Activated CD8-positive, alpha-beta memory T cell treated with anti-CD3 and anti-CD28 coated beads for 48 hours (primary cell): ENCODE measurements at places on chromosomes 6 and 20.

GRCh38 chr6:38713812-38714211 lies 1.3 kb upstream of the DNAH8 start:
- DNase-seq: peak; percentile 5

DNA sequence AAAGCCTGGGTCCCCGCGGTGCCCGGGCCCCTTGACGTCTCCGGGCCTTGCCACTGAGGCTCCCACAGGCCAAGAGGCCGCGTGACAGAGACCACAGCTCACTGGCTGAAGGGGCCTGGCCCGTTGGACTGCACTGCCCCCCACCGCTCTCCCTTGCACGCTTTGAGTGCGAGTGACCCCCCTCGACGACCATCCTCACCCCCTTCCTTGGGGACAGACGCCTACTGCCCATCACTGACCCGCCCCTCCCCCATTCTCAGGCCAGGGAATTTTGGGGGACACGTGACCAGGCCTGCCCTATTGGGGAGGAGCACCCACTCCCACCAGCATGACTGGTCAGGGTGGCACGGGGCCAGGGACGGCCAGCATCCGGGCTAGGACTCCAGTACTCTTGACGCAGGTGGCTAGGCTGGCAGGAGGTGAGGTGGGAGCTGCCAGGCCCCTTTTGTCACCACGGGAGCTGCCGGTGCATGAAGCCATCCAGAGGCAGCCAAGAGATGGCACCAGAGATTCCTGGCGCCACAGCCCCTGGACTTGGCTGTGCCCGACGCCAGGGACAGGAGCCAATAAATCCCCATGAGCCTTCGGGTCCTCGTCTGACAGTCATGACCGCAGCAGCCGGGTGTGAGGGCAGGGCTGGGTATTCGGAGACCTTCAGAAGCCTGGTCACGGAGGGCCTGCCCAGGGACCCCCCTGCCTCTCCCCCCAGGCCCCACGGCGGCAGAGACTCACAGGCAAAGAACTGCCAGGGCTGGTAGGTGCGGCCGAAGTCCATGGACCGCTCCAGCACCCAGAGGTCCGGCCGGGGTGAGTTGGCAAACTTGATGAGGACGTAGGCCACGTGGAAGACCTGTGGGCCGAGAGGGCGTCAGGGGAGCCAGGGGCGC lies 14.5 kb downstream of the LAMA5 start:
- DNase-seq: no peak

- no peak for DNase-seq
Measured at GRCh38 chr20:57156011-57156729, 110.3 kb downstream of the BMP7 start.

GRCh38 chr6:43454696-43455530 lies 435 bp downstream of the DLK2 start:
- DNase-seq: no peak

GRCh38 chr20:33812152-33812849 lies 1.2 kb downstream of the CHMP4B start:
- DNase-seq: peak; percentile 20

DNA sequence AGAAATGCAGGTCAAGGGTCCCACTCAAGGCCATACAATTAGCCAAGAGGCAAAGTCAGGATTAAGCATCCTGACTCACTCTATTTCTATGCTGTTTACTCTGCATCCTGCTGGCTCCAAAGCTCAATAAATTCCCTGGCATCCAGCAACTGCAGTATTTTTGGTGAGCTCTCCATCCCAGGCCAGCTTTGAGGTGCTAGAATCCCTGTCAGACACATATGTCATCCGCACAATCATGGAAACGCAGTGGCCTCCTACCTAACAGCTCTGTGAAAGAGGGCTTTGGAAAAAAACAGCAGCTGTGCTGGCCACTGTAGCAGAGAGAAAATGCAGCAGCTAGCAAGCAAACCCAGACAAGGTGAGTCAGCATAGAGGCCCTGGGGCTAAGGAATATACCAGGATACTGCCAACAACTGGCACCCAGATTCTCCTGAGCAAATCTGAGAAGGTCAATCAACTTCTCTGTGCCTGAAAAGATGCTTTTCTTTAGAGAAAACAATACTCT lies 58.4 kb downstream of the ANKEF1 start:
- DNase-seq: no peak

GRCh38 chr20:18702736-18703135 lies 110.8 kb upstream of the SCP2D1 start:
- no peak for DNase-seq

- no peak for DNase-seq
Measured at GRCh38 chr6:7823552-7823951, 87.0 kb downstream of the TXNDC5 start.

DNA sequence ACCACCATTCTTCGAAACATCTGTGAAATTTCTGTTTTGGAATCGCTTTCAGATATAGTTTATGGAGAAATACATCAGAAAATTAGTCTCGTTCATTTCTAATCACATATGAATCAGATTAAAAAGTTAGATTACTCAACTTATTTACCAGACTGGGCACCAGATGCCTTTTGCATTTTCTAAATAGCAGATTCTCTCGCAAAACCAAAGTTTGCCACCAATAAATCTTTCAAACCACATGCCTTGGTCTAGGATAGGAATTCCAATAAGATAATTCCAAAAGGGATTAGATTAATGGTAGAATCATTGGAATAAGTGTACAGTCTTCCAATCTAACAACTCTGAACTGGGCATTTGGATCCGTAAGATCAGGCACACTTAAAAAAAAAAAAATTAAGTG lies 160.4 kb upstream of the TAB2 start:
- no peak for DNase-seq

DNA sequence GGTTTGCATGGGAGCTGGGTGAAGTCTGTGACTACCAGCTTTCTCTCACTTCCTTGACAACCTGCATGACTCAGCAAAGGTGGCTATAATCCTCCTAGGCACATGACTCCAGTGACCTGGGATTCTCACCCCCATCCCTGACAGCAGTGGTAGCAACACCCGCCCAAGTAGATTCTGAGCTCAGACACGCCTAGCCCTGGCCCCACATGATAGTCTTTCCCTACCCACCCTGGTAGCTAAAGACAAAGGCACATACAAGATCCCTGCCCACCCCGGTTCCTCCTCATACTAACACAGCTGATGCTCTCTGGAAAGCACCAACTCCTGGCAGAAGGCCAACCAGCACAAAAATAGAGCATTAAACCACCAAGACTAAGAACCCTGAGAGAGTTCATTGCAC lies 25.9 kb upstream of the CRISP1 start:
- no peak for DNase-seq

DNA sequence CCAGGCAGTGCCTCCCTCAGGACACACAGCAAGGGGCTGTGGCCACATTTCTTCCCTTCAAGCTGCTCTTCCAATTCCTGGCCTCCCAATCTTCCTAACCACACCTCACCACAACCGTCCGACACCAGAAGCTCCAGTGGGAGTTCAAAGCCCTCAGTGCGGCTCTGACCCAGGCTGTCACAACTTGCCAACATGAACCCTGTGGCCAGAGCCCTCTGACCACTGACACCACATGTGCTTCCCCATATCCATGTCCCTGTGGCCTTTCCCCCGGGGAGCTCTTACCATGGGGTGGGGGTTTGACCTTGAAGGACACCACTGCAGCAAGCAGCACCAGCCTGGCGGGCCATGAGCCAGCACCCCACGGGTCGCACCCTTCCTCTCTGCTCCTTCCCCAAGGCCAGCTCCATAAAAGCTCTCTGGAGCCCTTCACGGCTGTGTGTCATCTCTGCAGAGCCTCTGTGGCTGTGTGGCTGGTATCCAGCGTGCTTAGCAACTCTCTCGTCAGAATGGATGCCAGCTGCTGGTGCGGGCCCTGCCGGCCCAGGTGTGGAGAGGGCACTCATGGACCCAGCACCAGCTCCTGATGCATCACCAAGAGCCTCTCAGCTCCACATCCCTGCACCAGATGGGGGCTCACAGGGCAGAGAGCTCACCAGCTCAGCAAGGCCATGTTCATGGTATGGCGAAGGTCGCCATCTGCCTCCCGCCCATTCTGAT lies 106.1 kb downstream of the PSMB1 start:
- no peak for DNase-seq

DNA sequence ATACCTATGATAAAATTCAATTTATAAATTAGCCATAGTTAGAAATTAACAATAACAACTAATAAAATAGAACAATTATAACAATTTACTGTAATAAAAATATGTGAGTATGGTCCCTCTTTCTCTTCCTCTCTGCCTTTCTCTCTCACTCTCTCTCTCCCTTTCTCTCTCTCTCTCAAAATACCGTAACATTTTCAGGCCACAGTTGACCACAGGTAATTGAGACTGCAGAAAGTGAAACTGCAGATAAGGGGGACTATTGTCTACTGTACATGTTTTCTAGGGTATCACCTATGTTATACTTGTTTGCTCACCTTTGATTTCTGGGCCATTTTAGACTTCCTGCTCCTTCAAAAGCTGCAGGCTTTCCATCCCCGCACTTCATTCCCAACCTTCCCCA lies 46.8 kb downstream of the LY86 start:
- no peak for DNase-seq

DNA sequence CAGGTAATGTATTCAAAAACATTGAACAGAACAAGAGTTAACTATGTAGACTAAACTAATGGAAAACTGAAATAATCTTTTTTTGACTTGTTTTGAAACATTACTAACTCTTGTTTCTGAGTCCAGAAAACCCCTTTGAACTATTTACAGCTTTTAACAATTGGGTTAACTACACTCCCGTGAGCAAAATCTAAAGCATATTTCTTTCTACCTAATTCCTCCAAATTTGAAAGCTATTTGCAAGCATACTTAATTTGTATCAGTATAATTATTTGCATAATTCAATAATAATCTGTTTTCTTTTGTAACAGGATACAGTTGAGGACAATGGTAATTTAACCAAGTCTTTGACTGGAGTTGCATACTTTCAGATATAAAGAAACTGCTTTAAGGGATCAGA lies 62.6 kb upstream of the AGPAT4 start:
- DNase-seq: no peak

GRCh38 chr20:58440021-58440767 lies 51.2 kb downstream of the VAPB start:
- DNase-seq: no peak

DNA sequence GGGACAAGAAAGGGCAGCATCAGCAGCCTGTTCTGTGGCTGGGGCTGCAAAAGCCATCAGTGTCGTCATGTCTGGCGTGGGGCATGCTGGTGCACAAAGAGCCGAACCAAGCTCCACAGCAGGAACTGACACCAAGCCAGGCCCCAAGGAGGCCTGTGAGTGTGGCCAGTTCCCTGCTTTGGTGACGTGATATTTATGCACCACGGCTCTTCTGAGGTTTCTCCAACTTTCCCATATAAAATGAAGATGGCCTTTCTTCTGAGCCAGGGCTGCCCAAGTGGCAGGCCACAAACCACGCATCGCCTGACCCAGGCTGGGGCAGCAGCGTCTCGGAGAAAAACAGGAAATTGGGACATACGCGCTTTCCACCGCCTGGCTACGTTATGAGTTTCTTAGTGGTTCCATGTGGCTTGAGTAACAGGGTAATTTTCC lies 109.9 kb downstream of the RIN2 start:
- no peak for DNase-seq

DNA sequence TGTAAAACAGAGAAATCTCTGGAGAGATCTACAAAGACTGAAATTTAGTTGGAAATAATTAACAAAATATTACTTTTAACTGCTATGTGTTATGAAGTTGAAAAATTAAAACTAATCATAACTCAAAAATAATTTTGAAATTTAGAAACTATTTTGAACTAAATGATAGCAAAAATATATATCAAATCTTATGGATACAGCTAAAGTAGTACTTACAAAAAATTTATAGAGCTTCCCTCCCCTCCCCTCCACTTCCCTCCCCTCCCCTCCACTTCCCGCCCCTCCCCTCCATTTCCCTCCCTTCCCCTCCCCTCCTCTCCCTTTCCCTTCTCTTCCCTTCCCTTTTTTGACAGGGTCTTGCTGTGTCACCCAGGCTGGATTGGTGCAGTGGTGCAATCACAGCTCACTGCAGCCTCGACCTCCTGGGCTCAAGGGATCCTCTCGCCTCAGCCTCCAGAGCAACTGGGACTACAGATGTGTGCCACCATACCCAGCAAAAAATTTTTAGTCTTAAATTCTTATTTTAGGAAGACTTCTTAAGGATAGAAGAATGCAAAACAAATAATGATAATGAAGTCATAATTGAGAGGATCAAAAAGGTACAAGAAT lies 87.2 kb upstream of the RGS17 start:
- DNase-seq: no peak

DNA sequence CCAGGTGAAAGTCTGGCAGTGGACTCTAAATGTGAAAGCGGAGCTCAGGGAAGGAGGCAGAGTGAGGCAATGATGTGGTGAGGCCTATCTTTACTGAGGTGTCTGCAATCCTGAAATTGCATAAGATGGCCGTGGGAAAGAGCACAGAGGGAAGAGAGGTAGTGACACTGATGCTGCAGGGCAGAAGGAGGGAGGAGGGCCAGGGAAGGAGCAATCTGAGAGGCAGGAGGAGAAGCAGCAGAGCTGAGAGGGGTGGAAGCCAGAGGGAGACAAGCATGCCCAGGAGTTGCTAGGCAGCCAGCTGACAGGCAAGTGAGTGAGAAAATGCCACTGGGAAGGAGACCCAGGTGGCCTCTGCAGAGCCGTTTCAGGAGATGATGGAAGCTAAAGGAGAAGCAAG lies 97.4 kb upstream of the CNR1 start:
- DNase-seq: no peak

GRCh38 chr6:170129691-170130171 lies 161.1 kb downstream of the DLL1 start:
- DNase-seq: no peak

- no peak for DNase-seq
Measured at GRCh38 chr20:33311996-33312395, 29.0 kb downstream of the BPIFB1 start.

- no peak for DNase-seq
Measured at GRCh38 chr6:17086469-17086868, 15.4 kb upstream of the STMND1 start.

DNA sequence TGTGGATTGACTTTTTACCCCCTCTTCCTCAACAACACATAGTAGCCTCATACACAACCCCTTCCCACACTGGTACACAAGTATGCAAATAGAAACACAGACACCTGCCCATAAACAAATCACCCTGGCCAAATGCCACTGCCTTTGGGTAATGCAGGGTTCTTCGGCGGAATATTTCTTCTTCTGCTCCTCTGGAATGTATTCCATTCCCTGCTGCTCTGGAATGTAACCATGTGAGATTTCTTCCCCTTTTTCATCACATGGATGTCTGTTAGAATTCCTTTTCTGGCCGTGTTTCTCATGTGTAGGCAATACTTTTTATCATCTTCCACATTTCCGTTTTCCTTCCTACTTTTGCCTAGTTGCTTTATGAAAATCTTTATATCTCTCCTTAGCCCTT lies 76.1 kb upstream of the TPD52L1 start:
- DNase-seq: no peak
